Fibroblast of lung (primary cell): ENCODE measurements at places on chromosomes 12 and 14. TPM values are rescaled to one million over a fixed set of nuclear protein-coding genes. Genes with fewer than 3 reads are reported as not detected.
A peak's percentile ranks its signal among the peaks of the same experiment; 100 is the strongest.

Gene ZNF219
- polyA plus RNA-seq, result 2.2 and 2.4 TPM in 2 replicates

Gene MTA1
- 28.6 and 35.4 TPM in 2 replicates for polyA plus RNA-seq

GRCh38 chr14:94129758-94130414 lies 482 bp upstream of the IFI27L2 start:
- H3K4me1 ChIP-seq, result no peaks in the 10 kb centered on the region
- peak overlapping the region; percentile 43 for H3K4me3 ChIP-seq
- no peak overlapping the region for H3K27ac ChIP-seq
- H3K36me3 ChIP-seq, result peaks cover 8% of the 10 kb centered on the region
- DNase-seq, result peak; percentile 60

Gene OTX2
- 0.08 TPM in 1 of 2 replicates, not detected in the other for polyA plus RNA-seq

DNA sequence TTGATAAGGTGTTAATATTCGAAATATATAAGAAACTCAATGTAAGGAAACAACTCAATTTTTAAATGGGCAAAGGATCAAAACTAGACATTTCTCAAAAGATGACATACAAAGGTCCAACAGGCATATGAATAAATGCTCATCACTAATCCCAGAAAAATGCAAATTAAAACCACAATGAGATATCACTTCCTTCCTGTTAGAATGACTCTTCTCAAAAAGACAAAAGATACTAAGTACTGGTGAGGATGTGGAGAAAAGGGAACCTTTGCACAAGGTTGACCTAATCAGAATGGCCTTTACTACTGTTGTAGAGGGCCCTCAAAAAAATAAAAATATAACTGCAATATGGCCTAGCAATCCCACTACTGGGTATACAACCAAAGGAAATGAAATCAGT lies 383.4 kb downstream of the KCNH5 start:
- no peaks in the 10 kb centered on the region for H3K27me3 ChIP-seq
- DNase-seq, result no peak
- H3K36me3 ChIP-seq, result no peaks in the 10 kb centered on the region
- H3K4me3 ChIP-seq, result no peak overlapping the region
- H3K4me1 ChIP-seq, result no peaks in the 10 kb centered on the region

GRCh38 chr14:24789378-24789884 lies 155.4 kb upstream of the GZMB start:
- no peak for DNase-seq
- no peak overlapping the region for H3K27ac ChIP-seq
- no peaks in the 10 kb centered on the region for H3K27me3 ChIP-seq
- no peaks in the 10 kb centered on the region for H3K4me1 ChIP-seq
- H3K36me3 ChIP-seq, result no peaks in the 10 kb centered on the region

DNA sequence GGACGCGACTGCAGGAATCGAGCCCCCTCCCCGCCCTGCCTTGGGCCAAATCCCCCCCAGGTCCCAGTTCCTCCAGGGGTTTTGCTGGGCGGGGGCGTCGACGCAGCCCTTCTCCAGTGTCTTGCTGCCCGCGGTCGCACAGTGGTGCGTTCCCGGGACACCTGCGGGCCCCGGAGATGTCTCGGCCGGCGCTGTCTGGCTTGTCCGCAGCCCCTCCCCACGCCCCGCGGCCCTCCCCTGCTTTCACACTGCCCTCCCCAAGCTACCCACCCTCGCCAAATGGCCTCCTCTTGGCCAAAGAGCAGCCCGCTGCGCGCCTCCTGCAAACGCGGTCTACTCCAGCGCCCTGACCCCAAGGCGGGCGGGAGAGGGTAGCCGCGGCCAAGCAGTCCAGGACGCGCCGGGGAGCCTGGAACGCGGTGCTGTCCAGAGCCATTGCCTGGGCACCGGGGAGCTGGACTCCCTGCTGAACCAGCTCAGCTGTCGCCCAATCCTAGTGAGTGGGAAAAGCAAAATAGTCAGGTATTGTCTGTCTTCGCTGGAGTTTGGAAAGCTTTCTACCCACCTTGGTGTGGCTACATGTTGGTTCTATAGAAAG lies 122.0 kb downstream of the AACS start:
- peaks cover 36% of the 10 kb centered on the region for H3K27me3 ChIP-seq
- no peaks in the 10 kb centered on the region for H3K36me3 ChIP-seq
- H3K4me3 ChIP-seq, result peak overlapping the region; percentile 33
- H3K27ac ChIP-seq, result no peak overlapping the region
- H3K4me1 ChIP-seq, result no peaks in the 10 kb centered on the region
- DNase-seq, result no peak

Gene TAMALIN
- 4.9 and 5.3 TPM in 2 replicates for polyA plus RNA-seq

- no peak overlapping the region for H3K4me3 ChIP-seq
- no peaks in the 10 kb centered on the region for H3K36me3 ChIP-seq
- no peaks in the 10 kb centered on the region for H3K4me1 ChIP-seq
- no peak for DNase-seq
- H3K27me3 ChIP-seq, result no peaks in the 10 kb centered on the region
Measured at GRCh38 chr14:63428486-63428885, 109.8 kb upstream of the GPHB5 start.

GRCh38 chr14:54782751-54783659 lies 119.6 kb downstream of the GCH1 start:
- H3K4me1 ChIP-seq, result no peaks in the 10 kb centered on the region
- no peaks in the 10 kb centered on the region for H3K27me3 ChIP-seq
- no peak overlapping the region for H3K27ac ChIP-seq
- no peak for DNase-seq
- peaks cover 28% of the 10 kb centered on the region for H3K36me3 ChIP-seq
- no peak overlapping the region for H3K4me3 ChIP-seq

Gene PLEKHG7
- polyA plus RNA-seq, result not detected in 2 replicates

Gene CD163L1
- polyA plus RNA-seq, result 0.28 and 0.78 TPM in 2 replicates

Gene MYO1H
- polyA plus RNA-seq, result 0.07 and 0.15 TPM in 2 replicates

Gene MIP
- polyA plus RNA-seq, result not detected in 2 replicates

- no peak overlapping the region for H3K27ac ChIP-seq
- H3K4me3 ChIP-seq, result no peak overlapping the region
- no peaks in the 10 kb centered on the region for H3K36me3 ChIP-seq
- H3K4me1 ChIP-seq, result peaks cover 2% of the 10 kb centered on the region
- H3K27me3 ChIP-seq, result no peaks in the 10 kb centered on the region
Measured at GRCh38 chr12:47231456-47231855, 151.7 kb upstream of the AMIGO2 start.

- H3K4me3 ChIP-seq, result no peak overlapping the region
- H3K36me3 ChIP-seq, result no peaks in the 10 kb centered on the region
- H3K27me3 ChIP-seq, result no peaks in the 10 kb centered on the region
- no peak for DNase-seq
- no peak overlapping the region for H3K27ac ChIP-seq
- H3K4me1 ChIP-seq, result no peaks in the 10 kb centered on the region
Measured at GRCh38 chr12:75130811-75131210, 78.8 kb downstream of the KCNC2 start.

DNA sequence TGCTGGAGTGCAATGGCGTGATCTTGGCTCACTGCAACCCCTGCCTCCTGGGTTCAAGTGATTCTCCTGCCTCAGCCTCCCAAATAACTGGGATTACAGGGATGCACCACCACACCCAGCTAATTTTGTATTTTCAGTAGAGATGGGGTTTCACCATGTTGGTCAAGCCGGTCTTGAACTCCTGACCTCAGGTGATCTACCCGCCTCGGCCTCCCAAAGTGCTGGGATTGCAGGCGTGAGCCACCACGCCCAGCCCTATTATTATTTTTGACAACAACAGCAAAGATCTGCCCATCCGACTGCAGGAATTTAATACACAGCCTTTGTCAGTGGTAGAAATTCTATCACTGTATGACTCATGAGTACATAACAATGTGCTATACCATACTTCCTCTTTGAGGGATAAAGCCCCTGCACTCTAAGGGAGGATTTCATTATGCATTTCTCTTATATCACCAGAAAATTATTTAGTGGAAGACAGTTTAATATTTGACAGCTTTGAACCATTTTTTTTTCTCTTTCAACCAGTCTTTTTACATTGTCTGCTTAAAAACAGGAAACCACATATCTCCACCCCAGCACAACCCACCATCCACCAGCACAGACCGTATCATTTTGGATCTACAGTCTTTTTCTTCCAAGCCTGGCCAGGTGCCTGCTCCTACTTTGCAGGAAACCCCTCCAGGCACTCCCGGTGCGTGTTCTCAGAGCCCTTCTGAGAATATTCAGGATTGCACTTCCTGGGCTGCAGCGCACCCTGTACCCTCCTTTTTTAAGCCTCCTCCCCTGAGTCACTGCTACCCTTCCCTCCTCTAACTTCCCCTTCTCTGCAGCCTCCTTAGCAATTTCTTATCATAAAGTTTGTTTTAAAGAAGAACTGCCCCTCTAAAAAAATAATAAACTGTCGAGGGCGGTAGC lies 594 bp downstream of the ARHGDIB start:
- H3K4me1 ChIP-seq, result peaks cover 5% of the 10 kb centered on the region
- no peak overlapping the region for H3K27ac ChIP-seq
- no peaks in the 10 kb centered on the region for H3K27me3 ChIP-seq
- H3K4me3 ChIP-seq, result no peak overlapping the region
- DNase-seq, result peak; percentile 60
- H3K36me3 ChIP-seq, result no peaks in the 10 kb centered on the region

GRCh38 chr14:67170660-67171059 lies 18.6 kb upstream of the GARIN2 start:
- H3K4me3 ChIP-seq, result no peak overlapping the region
- peak; percentile 4 for DNase-seq
- no peak overlapping the region for H3K27ac ChIP-seq
- H3K4me1 ChIP-seq, result no peaks in the 10 kb centered on the region

Gene TAS2R10
- 0.06 and 0.10 TPM in 2 replicates for polyA plus RNA-seq

DNA sequence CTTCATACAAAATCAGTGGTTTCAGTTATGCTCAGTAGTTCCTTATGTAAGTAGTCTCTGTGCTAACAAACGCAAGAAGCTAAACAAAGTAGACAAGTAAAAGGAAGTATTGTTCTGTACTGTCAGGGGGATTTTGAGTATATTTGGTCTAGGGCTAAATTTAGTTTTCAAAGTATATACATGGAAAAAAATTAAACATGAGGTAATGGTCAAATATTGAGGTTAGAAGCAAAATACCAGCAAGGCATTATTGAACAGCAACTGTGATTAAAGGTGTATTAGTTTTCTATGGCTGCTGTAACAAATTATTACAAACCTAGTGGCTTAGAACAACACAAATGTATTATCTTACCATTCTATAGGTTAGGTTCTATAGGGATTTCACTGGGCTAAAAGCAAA lies 18.8 kb downstream of the GNG2 start:
- H3K36me3 ChIP-seq, result no peaks in the 10 kb centered on the region
- H3K27ac ChIP-seq, result no peak overlapping the region
- no peak for DNase-seq
- no peaks in the 10 kb centered on the region for H3K4me1 ChIP-seq

GRCh38 chr12:53120685-53121525 lies 17.6 kb downstream of the SOAT2 start:
- no peaks in the 10 kb centered on the region for H3K27me3 ChIP-seq
- H3K4me3 ChIP-seq, result no peak overlapping the region
- DNase-seq, result no peak
- no peaks in the 10 kb centered on the region for H3K36me3 ChIP-seq
- no peak overlapping the region for H3K27ac ChIP-seq

Gene SCNN1A
- polyA plus RNA-seq, result 0.05 and 0.08 TPM in 2 replicates

DNA sequence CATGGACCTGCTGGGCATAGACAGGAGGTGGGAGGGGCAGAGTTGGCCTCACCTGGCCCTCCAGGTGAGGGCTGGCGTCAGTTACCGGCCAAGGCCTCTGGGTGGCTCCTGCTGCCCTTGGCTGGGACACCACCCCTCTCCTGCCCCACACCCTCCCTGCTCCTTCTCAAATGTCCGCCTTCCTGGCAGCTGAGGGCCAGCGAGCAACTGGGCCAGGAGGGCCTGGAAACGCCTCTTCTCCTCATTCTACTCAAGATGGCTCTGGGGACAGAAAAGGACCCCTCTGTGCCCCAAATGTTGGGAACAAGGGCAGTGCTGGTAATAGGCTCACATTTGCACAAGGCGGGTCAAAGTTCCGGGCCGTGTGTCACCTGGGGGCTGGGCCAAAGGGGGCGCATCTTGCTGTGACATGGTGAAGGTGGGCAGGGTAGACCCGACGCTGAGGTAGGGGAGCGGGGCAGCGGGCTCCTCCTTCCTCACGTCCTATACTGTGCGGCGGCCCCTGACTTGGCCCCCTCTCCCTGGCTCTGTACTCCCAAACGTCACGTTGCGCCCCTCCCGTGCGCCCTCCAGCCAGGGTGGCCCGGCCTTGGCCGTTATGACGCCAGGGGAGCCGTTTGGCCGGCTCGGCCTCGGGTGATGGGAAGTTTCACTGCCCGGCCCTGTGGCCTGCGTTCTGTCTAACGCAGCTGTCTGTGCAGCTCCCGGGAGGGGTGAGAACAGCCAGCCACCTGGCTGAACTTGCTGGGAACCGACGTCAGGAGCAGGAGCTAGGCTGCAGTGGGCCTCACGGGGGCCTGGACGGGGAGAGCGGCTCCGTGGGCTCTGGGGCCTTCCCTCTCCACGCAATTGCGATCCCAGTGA lies 18.0 kb upstream of the DLK1 start:
- H3K36me3 ChIP-seq, result no peaks in the 10 kb centered on the region
- DNase-seq, result no peak
- peaks cover 3% of the 10 kb centered on the region for H3K27me3 ChIP-seq
- H3K27ac ChIP-seq, result no peak overlapping the region
- H3K4me1 ChIP-seq, result no peaks in the 10 kb centered on the region

DNA sequence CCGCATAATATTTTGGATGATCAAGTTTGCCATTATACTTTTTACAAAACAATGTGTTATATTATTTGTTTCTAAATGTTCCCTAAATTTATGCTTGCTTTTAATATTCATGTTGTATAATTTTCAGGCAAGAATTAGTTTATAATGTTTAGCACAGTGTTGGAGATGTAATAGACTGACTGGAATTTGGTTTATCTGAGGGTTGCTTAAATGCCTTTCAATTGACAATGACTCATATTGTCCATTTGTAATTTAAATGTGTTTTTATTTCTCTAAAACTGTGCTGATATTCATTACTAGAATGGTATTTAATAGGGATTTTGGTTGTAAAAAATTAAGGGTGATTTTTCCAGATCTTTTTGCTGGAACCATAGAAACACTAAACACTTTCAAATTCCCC lies 788.4 kb downstream of the SLC6A15 start:
- no peaks in the 10 kb centered on the region for H3K36me3 ChIP-seq
- no peak for DNase-seq
- no peaks in the 10 kb centered on the region for H3K4me1 ChIP-seq
- no peak overlapping the region for H3K4me3 ChIP-seq
- H3K27ac ChIP-seq, result no peak overlapping the region

DNA sequence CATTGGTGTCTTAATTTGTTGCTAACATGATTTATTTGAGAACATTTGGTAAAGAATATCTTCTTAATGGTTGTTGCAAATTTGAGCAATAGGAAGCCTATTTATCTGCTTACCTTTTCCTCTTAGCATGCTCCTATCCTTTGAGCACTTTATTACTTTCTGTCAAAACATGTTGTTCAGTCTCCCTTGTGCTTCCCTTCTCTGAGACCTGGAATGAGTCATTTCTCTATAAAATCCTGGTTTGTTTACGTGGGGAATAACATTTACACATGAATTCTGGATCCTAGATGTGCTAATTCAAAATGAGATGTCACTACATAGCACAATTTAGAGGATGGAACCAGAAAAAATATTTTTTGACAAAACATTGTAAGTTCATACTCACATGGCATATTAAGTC lies 844.0 kb upstream of the LRFN5 start:
- H3K4me1 ChIP-seq, result no peaks in the 10 kb centered on the region
- no peak for DNase-seq
- H3K27me3 ChIP-seq, result no peaks in the 10 kb centered on the region
- H3K36me3 ChIP-seq, result no peaks in the 10 kb centered on the region
- no peak overlapping the region for H3K4me3 ChIP-seq

Gene EPYC
- polyA plus RNA-seq, result 0.05 and 0.07 TPM in 2 replicates
